NCI-H524 (cell line): ENCODE measurements at places on chromosomes 11 and 22.

- DNase-seq, result no peak
Measured at GRCh38 chr11:45676522-45677095, 11.2 kb upstream of the CHST1 start.

DNA sequence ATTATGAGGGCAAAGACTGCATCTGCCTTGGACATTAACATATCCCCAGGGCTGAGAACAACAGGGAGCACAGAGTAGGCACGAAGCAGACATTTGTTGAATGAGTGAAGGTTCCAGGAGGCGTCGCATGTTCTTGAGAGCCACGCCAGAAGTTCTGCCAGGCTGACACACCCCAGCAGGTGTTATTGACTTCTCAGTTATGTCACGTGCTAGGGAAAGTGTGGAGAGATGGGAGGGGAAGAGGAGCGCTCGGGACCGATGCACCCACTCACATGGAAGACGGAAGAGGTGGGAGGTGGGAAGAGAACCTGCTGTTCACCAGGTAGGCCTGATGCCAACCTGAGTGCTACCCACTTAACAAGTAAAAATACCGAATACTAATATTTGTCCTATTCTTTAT is 232.8 kb downstream of the LARGE1 start:
- no peak for DNase-seq

GRCh38 chr11:14645985-14646900 is 2.6 kb downstream of the PDE3B start:
- DNase-seq, result peak; percentile 1

DNA sequence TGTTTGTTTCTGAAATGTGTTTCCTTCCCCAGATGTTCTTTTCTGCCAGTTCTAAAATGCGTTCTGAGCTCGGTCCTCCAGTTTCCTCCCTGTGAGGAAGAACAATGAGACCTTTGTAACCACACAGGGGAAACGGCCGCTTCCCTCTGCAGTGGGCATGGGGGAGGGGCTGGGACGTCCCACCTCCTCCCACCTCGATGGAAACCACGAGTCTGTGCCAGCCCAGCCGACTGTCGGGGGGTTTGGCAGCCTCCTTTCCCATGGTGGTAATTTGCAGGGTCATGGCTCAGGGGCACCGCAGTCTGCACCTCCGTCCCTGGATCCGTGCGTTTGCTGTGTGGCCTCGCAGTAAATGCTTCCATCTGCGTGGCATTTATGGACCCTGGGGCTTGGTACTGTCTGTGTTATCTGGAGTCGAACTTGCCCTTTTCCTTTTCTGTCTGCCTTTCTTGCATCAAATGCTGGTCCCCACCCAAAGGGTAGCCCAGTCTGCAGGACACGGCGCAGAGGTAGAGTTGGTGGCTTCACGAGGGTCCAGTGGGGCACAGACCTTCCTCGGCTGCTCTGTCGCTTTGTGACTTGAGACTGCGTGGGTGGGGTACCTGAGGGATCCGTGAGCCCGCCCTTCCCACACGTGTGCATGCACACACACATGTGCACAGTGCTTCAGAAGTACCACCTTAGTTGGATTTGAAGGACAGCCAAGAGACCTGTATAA is 16.1 kb downstream of the LRP5 start:
- no peak for DNase-seq

DNA sequence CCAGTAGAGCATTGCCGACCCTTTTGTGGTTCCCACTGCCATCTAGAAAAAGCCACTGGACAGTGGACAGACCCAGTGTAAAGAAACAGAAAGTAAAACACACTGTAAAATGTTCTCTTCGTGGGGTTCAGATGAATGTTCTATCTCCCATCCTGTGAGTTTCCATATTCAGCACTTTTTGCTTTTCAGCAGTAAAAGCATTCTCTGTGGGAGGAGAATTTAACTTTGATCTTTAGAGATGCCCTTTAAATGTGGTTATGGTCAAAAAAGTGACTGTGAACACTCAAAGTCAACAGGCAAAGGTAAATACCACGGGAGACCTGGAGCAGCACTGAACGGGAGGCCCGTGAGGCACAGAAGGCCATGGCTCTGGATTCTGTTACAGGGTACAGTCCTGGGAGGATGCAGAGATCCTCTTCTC is 53.9 kb downstream of the FLI1 start:
- no peak for DNase-seq

DNA sequence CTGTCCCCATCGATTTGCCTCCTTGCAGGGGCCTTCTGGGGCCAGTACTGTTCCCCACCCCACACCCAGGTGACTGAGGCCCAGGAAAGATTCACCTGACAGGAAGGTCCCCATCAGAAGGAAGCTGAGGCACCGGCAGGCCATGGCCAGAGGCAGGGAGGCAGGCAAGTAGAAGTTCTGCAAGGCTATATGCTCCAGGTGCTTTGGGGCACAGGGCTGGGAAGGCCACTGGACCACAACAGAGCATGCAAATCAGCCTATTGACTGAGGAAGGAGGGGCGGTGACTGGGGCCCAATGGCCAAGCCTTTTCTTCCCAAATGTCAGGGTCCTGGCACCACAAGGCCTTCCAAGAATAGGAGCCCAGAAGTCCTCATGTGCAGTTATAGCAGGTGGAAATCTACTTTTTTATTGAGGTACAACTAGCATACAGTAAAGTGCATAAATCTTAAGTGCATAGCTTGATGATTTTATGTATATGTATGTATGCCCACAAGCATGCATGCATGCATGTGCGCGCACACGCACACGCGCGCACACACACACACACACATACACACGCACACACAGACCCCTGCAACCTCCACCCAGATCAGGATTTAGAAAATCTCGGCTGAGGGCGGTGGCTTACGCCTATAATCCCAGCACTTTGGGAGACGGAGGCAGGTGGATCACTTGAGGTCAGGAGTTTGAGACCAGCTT is at the start of gene VPREB3:
Gene VPREB3, minus strand, starts transcription at position 206 of the 700 bp plus-strand sequence. Its CDS starts 62 bp downstream, at position 144.
- no peak for DNase-seq

- DNase-seq, result peak; percentile 32
Measured at GRCh38 chr11:134905928-134906327, 493.9 kb upstream of the B3GAT1 start.

DNA sequence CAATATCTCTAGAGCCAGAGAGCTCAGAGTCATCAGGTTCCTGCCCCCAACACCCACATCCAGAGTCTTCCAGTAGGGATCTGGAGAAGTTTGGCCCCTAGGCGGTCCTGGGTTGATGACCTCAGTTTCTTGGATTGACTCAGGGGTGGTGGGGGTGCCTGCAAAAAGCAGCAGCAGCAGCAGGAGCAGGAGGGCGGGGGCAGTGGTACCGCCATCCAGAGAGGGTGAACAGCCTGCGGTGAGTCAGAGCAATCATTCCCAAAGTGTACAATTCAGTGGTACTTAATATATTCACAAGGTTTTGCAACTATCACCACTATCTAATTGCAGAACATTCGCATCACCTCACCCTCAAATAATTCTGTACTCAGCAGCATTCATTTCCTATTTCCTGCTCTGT is 9.9 kb upstream of the SEC14L3 start:
- DNase-seq, result no peak

DNA sequence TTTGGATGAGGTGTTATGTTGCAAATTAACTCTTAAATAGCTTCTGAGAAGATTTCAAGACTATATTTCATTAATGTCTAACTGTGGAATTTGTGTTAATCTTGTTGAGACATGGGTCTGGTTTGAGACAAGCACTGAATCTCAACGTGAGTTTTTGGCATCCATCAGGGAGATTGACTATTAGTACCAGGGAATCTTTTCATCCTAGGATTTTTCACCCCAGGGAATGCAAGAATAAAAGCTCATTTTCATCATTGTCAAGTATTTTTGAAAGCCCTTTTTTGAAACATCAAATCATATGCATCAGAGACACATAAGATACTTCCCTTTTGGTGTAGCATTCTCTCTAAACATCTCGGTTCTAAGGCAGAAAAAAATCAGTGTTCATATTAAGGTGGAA is 19.5 kb downstream of the OR5T2 start:
- DNase-seq, result no peak

GRCh38 chr11:76872959-76873827 is 12.5 kb downstream of the ACER3 start:
- no peak for DNase-seq

DNA sequence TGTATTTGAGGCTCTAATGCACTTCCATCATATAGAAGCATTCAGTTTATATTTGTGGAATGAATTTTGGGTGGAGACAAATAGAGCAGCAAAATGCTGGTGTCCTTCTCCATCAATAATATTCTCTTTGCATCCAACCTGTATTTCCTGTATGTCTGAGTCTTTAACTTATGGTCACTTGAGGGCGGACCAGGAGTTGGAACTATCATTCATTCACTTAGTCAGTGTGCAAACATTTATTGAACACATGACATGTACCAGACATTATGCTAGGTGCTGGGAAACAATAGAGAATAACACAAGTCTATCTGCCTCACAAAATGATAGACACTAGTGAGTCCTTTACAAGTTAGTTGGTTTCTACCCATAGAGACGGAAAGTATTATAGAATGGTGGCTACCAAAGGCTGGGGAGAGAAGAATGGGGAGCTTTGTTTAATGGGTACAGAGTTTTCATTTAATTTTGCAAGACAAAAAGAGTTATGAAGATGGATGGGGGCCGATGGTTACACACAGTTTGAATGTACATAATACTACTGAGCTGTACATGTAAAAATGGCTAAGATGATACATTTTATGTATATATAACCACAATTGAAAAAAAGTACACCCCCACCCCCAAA is 4.6 kb upstream of the TMEM123 start:
- DNase-seq, result no peak
